Panc1 (cell line): ENCODE measurements at places on chromosomes 7 and 10.

DNA sequence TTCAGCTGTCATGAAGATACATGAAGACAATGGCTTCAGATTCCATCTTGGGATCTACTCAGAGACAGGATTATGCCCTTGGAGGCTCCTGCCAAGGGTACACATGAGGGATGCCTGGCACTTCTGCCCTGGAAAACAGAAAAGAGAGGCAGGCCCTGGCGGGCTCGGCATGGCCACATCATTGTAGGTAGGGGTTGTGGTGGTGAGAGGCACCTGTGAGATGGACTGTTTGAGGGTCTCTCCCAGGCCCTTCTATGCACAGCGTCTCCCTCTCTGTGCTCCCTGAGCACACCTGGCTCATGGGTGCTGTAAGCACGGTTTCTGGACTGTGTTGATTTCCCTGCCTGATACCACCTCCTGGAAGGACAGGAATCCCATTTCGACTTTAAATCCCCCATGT is 304.3 kb downstream of the GLRX3 start:
- DNase-seq, result no peak

- DNase-seq, result no peak
Observed at GRCh38 chr10:85648279-85648754, 718.3 kb downstream of the GRID1 start.

DNA sequence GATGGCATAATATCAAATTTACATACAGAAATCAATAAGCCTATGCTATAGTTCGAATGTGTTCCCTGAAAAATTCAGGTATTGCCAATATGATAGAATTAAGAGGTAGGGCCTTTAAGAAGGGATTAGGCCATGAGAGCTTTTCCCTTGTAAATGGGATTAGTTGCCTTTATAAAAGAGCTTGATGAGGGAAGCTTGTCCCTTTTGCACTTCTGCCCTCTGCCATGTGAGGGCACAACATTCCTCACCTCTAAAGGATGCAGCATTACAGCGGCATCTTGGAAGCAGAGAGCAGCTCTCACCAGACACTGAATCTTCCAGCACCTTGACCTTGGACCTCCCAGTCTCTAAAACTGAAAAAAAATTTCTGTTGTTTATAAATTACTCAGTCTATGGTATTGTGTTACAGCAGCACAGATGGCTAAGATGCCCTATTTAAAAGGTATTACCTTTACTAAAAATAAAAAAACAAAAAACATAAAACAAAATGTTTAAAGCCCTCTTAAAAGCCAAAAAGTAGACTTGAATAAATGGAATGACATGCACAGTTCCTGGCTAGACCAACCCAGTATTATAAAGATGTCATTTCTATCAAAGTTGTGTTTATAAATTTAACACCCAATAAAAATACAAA is 909.6 kb downstream of the REEP3 start:
- DNase-seq, result peak; percentile 4

DNA sequence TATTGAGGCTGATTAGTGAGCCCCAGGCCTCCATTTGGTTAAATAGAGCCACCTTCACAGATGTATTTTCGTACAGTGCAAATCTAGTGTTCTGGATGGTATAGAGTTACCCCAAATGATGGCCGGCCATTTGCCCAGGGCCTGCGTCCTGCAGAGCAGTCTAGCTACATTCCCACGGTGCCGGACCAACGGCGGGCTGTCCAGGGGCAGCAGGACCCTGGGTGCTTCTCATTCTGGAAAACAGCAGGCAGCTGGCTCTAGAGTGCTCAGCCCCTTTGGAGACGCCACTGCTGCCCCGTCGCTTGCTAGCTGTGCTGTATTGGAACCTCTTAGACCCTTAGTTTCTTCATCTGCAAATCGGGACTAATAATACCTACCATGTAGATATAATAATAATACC is 149.1 kb downstream of the RGS10 start:
- DNase-seq, result no peak

- no peak for DNase-seq
Observed at GRCh38 chr10:44347609-44348400, 37.1 kb downstream of the CXCL12 start.
